ENCODE measurements at places on chromosomes 2 and 18.

GRCh38 chr18:8771930-8772329, 66.6 kb downstream of the MTCL1 start:
- DNase-seq, result no peak

- no peak for DNase-seq
Observed at GRCh38 chr2:215910180-215910579, 103.2 kb downstream of the MREG start.

GRCh38 chr2:46073540-46074046, 223.6 kb upstream of the EPAS1 start:
- no peak for DNase-seq

- no peak for DNase-seq
Observed at GRCh38 chr2:160261732-160262131, 61.7 kb upstream of the ITGB6 start.

GRCh38 chr2:11556101-11556806, 22.4 kb downstream of the GREB1 start:
- no peak for DNase-seq

DNA sequence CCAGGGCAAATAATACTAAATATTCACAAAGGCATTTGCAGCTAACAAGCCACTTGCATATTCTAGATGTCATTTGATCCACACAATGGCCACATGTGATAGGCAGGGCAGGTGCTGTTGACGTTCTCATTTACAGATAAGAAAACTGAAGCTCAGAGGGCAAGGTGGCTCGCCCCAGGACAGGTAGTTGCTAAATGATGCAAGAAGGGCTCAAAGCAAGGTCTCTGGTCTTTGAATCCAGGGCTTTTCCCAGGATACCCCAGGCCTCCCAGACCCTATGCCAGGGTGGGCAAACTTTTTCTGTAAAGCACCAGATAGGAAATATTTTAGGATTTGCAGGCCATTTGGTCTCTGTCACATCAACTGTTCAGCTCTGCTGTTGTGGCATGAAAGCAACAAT, 35.1 kb downstream of the LOXHD1 start:
- no peak for DNase-seq

GRCh38 chr2:60303680-60304079, 249.8 kb downstream of the BCL11A start:
- DNase-seq, result no peak

Measured in NCI-H1105 (cell line).